ENCODE measurements at places on chromosomes 2 and 18. TPM values are rescaled to one million over a fixed set of nuclear protein-coding genes. Genes with fewer than 3 reads are reported as not detected.

HOXD9 gene
- 4.7 TPM for total RNA-seq

PJVK gene
- total RNA-seq, result 5.9 TPM

TMEM17 gene
- 3.3 TPM for total RNA-seq

GRCh38 chr2:82795446-82795845 lies 1663.6 kb downstream of the SUCLG1 start:
- DNase-seq, result no peak

DNA sequence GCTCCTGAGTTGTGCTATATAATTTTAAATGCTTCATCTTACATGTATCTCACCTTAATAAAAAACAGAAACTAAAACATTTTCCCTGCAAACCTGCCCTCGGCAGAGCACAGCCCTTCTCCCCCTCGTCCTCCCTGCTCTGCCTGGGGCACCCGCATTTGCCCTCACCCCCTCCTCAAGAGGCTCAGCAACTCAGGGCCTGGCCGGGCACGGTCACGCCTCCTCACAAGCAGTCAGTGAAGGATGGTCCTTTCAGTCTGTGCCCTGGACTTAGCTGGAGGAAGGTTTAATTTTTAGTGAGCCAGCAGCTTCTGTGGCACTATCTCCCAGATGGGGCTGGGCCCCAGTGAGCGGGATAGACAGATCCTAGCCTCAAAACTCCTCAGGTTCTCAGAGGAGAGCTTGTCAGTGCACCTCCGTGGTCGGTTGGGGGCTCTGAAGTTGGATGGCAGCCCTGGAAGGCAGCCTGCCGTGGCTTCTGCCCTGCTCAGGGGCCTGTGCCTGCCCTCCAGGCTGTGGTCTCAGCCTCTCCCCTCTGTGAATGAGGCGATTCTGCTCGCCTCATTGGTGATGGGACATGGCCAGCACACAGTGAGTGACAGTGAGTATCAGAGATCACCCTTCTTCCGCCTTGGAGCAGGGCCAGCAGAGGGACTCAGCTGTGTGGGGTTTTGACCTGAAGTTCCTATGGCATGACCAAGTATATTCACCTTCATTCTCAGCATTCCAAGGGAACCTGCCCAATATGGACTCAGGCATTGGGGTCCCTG lies 56.3 kb upstream of the AFF3 start:
- no peak for DNase-seq

DNA sequence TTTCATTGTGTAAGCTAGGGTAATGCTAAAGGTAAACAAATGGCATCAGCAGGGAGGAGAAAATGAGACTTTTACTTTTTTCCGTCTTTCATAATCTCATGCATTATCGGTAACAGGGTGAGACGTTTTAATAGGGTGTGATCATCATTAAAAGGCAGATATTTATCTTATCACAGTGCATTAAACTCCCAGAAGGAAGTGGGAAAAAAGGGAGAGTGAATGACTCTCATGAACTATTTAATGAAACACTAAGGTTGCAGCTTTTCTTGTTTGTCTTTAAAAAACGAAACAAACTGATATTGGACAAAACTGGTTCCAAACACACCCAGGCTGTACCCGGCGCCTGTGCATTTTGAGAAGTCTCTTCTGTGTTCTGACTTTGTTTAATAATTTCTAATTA lies 1936.8 kb upstream of the PIK3C3 start:
- no peak for DNase-seq

DOK1 gene
- 6.2 TPM for total RNA-seq

DNA sequence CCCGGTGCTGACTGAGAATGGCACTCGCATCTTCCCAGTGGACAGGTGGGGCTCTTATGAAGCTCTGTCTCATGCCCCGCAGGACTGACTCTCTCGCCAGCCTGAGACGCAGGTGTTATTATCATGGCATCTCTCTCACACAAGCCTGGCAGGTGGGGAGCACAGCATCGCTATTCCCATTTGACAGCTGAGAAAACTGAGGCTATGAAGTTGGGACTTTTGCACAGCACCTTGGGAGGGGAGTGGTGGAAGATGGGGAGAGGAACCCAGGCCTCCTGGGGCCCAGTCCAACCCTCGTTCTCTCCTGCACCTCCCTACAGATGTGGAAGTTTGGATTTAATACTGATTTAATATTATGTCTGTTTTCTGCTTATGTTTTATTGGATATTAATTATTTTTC lies 9.0 kb upstream of the NTSR2 start:
- DNase-seq, result no peak

SMYD5 gene
- 15.3 TPM for total RNA-seq

DNA sequence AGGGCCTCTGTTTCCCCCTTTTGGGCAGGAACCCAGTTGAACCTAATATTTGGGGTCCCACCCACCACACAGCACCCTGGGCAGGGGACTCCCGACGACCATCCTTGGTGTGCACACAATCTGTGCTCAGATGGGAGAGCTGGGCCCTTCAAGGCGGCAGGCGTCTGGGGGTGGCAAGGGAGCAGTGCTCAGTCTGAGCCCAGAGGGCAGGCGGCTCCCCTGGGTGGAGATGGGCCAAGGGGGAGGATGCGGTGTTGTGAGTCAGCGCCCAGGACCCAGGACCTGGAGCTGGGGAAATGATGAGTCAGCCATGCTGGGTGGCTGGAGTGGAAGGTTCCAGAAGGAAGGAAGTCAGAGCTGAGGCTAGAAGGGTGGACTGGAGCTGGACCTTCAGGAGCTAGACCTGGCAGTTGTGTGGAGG lies 3.8 kb downstream of the PROM2 start:
- no peak for DNase-seq

CTIF gene
- total RNA-seq, result 19.5 TPM

GRCh38 chr2:3636586-3637310 lies 21.3 kb upstream of the ALLC start:
- DNase-seq, result no peak

LDAH gene
- 15.8 TPM for total RNA-seq

- DNase-seq, result no peak
Observed at GRCh38 chr2:25262288-25262687, 79.4 kb downstream of the DNMT3A start.

DNA sequence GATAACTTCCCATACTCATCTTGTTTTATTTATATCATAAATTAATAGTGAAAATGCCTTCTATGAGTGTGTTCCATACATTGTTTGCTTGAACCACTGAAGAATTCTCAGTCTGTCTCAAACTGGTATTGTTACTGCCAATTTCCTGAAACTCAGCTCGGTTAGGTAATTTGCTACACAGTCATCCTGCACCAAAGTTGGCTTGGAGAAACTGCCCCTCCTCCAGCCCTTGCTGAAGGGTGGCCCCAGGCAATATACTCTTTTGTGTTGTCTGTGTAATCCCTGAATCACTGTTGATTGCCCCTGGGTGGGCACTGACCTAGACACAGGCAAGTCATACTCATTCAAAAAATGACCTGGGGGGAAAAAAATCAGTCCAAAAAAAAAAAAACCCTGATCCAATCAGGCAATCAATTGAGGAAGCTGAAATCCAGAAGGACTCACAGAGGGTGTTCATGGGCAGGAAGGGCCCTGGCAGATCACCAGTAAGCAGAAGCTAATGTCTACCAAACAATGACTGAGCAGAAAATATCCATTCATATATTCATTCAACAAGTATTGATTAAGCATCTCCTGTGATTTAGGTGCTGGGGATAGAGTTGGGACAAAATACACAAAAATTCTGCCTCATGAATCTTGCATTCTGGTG lies 3.8 kb upstream of the SESTD1 start:
- no peak for DNase-seq

GRCh38 chr2:202491514-202491913 lies 115.4 kb downstream of the BMPR2 start:
- no peak for DNase-seq

CPS1 gene
- total RNA-seq, result 4.7 TPM

TUBA4B gene
- not detected for total RNA-seq

DNA sequence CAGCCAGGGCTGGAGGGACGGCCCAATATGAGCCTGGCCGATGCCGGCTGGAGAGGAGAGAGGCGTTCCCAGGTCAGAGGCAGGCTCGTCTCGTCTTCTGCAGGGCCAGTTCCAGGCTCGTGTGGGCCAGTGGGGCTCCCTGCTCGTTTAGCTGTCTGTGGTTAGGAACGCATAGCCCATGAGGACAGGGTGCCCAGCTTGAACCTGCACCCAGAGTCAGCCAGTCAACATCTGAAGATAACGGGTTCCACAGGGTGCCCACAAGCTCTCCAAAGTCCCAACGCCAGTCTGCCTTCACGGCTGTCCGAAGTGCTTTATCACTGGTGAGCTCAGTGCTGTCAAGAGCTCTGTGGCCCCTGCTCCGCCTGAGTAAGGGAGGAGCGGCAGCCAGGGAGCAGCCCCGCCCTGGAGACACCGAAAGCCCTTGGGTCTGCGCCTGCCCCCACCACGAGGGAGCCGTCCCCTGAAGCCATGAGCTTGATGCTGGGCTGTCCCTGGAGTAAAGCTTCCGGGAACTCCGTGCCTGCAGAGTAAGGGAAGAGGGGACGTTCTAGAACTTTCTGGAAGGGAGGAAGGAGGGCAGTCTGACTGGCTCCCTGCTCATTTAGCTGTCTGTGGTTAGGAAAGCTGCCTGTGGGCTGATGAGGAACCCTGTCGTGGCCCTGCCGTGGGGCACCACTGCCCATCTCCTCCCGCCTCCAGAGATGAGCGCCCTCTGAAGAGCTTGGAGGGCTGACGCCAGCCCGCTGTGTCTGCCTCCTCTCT lies 2.7 kb upstream of the HSBP1L1 start:
- DNase-seq, result no peak

GRCh38 chr2:75949385-75950030 lies 238.8 kb upstream of the GCFC2 start:
- DNase-seq, result no peak

DNA sequence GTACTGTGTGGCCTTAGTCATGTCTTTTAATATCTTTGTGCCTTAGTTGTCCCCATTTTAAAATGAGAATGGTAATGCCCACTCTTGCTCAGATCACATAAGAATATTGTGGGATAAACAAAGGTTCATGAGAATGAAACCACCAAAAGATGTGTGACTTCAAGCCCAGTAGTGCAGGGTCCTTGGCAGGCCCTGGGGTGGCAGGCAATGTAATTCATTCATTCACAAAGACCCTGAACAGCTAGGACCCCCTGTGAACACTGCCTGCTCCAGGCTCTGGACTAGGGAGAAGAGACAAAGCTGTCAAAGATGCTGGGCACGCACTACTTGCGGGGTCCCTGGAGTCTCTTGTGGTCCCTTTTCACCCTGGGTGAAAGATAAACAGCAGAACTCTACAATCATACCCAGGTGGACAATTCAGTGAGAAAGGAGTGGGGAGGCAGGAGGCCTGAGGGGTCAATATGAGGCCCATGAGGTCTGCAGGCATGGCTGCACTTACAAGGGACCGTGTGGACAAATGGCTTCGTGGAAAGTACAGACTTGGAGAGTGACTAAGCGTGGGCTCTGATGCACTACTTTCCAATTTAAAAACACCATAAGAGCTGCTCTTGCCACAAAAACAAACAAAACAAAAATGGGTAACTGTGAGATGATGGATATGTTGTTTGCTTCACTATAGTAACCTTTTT lies 136.1 kb downstream of the SMAD7 start:
- no peak for DNase-seq

HOXD3 gene
- total RNA-seq, result 9.7 TPM

GRCh38 chr2:180823546-180824141 lies 156.8 kb upstream of the UBE2E3 start:
- DNase-seq, result no peak

DNA sequence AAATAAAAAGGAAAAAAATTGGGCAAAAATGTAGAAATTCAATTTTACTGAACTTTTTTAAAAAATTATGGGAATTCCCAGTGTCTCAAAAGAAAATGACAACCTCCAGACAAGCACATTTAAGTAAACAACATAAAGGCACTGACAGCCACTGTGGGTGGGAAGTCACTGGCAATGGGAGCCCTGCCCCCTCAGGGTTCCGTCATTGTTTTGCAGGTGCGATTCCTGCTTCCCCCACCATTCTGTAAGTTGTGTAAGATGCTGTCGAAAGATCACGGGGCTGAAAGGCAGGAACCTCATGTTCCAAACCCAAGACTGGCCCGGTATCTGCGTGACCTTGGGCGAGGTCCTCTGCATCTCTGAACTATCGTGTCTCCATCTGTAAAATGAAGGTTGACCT lies 15.8 kb upstream of the ASPRV1 start:
- no peak for DNase-seq

GRCh38 chr2:236162031-236162845 lies 5.9 kb downstream of the GBX2 start:
- DNase-seq, result no peak

GRCh38 chr2:100200985-100201384 lies 58.6 kb upstream of the AFF3 start:
- no peak for DNase-seq

GRCh38 chr2:162403884-162404283 lies 60.0 kb downstream of the GCA start:
- DNase-seq, result no peak

- DNase-seq, result no peak
Observed at GRCh38 chr2:26453421-26454329, 24.2 kb downstream of the OTOF start.

MZT2B gene
- 59.7 TPM for total RNA-seq

DNA sequence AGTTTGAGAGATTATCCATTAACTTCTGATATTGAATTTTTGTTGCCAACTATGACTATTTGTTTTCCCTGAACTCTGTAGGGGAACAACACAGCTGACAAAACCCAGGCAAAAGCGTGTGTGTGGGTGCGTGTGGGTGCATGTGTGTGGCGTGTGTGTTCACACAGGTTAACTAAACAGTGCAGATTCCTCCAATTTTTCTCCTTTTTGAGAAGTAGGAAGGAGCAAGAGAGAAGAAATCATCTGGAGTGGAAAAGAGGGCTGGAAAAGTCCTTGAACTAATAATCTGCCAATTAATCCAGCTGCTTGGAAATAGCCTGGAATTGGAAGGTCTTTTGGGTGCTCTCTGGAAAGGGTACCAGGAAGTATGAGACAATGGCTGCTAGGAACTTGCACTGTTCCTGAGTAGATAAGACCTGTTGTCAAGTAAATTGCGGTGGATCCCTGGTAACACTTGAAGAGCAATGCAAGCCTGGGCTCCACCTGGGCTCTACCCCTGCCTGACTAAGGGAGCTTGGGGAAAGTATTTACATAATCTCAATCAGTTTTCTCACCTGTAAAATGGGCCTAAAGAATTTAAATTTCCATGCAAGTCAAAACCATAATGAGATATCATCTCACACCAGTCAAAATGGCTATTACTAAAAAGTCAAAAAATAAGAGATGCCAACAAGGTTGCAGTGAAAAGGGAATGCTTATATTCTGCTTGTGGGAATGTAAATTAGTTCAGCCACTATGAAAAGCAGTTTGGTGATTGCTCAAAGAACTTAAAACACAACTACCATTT lies 40.5 kb upstream of the IL1R1 start:
- peak; percentile 10 for DNase-seq

All from skin of body (tissue), 3 donors.